Panc1 (cell line): ENCODE measurements at places on chromosomes 1 and 21. TPM values are rescaled to one million over a fixed set of nuclear protein-coding genes. Genes with fewer than 3 reads are reported as not detected.

Gene OR6K3
- total RNA-seq = not detected

Gene CDK18
- 7.0 TPM for total RNA-seq

Gene TCHHL1
- not detected for total RNA-seq

Gene ASB17
- not detected for total RNA-seq

Gene TMOD4
- 0.80 TPM for total RNA-seq

Gene RAB13
- total RNA-seq = 70.6 TPM

Gene PTPN7
- total RNA-seq = 0.33 TPM

Gene ZNF648
- not detected for total RNA-seq

Gene MEAF6
- total RNA-seq = 50.0 TPM

Gene MAN1C1
- 1.5 TPM for total RNA-seq

Gene ZBED6
- total RNA-seq = 39.8 TPM

Gene SELP
- not detected for total RNA-seq

Gene GRIK1
- total RNA-seq = not detected

Gene SHISA4
- 38.2 TPM for total RNA-seq
